Left lobe of liver (tissue), 2 donors: ENCODE measurements at places on chromosomes 1 and 21. TPM values are rescaled to one million over a fixed set of nuclear protein-coding genes. Genes with fewer than 3 reads are reported as not detected.

- no peak for DNase-seq
Observed at GRCh38 chr21:38696579-38696978, 109.2 kb upstream of the ETS2 start.

- DNase-seq = no peak
Observed at GRCh38 chr1:27614043-27614624, 10.2 kb upstream of the AHDC1 start.

DNA sequence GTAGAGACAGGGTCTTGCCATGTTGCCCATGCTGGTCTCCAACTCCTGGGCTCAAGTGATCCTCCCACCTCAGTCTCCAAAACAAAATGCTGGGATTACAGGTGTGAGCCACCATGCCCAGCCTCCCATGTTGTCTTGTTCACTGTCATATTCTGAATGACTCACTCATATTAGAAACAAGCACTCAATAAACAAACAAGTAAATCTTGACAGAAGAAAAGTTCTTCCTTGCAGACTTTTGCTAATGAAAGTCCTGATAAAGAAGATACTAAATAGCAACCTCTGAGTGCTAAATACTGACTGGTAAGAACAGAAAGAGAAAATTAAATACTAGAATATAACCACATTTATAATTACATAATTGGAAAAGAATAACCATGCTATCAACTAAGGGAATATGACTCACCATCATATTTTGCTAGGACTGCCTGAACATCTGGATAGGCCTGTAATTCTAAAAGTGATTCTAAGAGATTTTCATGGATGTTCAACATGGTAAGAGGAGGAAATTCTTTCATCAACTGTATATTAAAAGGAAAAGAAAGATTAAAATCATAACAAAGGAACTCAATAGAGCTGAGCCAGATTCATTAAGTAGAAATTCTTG is 37.3 kb downstream of the ST7L start:
- DNase-seq = no peak

DNA sequence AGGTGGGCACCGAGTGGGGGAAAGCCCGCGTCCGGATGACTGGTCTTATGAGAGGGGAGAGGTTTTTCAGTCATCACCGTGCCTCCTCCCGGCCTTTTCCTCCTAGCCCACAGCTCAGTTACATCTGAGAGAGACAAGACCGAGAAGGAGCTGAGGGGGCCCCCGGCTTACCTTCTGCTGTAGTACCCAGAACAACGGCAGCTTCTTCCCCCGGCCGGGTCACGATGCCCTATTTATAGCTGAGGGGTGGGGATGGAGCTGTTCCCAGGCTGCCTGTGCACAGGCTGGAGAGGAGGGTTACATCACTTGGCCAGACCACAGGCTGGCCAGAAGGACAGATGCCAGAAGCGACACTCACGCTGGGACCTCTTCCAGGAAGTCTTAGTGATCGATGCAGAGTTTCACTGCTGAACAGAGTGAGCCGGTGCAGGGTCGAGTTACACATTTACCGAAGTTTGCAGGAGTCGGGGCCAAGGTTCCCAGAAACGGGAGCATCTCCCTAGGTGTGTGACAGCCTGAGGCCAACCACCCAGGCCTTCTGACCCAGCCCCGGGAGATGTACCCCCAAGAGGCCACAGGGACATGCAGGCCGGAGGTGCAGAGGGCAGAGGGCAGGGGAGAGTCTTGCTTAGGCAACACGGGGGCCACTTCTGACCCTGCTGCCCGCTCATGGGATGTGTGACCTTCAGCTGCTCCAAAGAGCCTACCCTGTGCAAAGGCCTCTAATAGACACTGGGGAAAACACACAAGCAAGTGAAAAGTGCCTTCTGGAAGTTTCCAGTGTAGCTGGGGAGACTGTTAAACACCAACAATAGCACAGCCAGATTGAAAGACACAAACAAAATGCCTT is at the start of gene AGT:
Gene AGT (minus strand): TSS at position 208 of the 850 bp plus-strand sequence. CDS start 3,299 bp downstream, outside the sequence.
- peak; percentile 98 for DNase-seq

DNA sequence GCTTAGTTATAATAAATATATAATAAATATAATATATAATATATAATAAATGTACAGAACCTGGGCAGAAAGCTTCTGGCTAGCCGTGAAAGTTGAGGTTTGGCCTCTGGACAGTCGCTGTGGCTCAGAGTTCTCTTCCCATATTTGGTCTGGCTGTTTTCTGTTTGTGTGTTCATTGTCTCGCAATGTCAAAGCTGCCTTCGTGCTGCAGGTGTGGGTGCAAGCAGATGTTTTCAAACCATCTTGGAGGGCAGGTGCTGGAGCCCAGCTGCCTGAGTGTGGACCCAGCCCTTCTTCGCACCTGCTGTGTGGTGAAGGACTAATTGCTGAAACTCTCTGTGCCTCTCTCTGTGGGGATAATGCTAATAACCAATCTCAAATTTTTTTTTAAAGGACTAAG is 3.6 kb upstream of the CSTB start:
- DNase-seq = no peak

- no peak for DNase-seq
Observed at GRCh38 chr1:56570924-56571372, 8.4 kb downstream of the PLPP3 start.

DNA sequence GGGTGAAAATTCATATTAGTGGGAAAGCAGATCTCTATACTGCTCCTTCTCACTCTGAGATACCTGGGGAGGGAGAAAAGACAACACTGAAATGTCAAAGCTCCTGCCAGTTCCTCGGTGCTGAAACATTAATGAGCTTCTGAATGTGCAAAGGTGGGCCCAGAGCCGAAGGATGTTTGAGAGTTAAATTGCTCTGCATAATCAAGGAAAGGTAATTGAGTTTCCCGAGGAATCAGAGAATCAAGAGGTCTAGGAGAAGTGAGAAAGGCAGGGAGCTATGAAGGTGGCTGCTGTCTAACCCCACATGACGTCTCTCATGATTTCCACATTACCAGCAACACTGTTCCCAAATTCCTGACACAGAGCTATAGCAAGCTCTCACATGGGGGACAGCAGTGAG is 346.7 kb downstream of the SMYD3 start:
- DNase-seq = no peak

DNA sequence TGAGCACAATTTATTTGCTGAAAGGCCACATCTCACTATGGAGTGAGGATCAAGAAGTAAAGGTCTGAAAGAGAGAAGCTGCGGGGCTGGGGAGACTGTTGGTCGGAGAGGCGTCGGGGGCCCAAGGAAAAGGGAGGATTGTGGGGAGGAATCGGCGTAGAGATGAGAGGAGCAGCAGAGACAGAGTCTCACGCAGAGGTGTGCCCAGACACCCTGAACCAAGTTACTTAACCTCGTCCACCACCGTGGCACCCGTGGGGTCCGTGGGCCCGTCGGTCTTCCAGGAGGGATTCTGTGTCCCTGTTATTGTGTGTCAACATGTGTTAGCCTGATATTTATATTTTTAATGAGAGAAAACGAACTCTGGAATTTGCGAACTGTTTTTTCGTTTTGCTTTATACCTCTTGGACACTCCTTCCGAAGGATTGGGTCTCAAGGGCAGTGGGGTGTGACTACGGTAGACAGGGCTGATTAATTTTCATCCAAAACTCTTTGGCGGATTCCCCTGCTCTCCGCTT is 3.8 kb upstream of the NBPF1 start:
- peak; percentile 58 for DNase-seq

DNA sequence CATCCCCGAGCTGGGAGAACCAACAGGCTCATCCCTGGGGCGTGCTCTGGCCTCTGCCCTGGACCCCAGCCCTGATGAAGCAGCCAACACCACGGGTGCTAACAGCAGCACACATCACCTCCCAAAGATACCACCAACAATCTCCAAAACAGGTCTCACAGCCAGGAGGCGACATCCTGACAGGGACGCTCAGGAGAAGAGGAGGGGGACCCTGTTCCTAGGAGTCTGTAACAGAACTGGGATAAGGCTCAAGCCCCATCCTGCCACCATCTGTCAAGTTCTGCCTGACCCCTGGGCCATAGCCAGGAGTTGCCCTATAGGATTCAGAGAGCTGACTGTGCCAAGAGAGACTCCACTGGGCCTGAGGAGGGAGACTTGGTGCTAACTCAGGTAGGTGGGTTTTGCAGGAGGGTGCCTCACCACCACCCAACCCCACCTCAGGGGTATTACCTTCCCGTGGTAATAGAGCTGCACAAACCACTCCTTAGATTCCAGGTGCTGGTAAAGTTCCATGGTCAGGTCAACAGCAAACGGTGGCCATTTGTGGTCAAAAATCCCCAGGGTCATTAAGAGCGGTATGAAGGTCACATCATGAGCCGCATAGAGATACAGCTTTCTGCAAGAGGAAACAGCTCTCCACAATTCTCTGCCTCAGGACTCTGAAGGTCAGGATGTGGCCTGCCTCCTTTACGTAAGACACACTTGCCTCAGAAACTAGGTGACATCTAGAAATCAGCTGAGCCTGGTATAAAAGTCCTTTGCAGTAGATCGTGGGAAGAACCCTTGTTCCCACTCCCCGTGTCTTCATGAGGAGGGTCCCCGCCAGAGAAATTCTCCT is 22.3 kb downstream of the ACP6 start:
- no peak for DNase-seq

GRCh38 chr1:113793878-113794834 is 18.1 kb downstream of the RSBN1 start:
- no peak for DNase-seq

DNA sequence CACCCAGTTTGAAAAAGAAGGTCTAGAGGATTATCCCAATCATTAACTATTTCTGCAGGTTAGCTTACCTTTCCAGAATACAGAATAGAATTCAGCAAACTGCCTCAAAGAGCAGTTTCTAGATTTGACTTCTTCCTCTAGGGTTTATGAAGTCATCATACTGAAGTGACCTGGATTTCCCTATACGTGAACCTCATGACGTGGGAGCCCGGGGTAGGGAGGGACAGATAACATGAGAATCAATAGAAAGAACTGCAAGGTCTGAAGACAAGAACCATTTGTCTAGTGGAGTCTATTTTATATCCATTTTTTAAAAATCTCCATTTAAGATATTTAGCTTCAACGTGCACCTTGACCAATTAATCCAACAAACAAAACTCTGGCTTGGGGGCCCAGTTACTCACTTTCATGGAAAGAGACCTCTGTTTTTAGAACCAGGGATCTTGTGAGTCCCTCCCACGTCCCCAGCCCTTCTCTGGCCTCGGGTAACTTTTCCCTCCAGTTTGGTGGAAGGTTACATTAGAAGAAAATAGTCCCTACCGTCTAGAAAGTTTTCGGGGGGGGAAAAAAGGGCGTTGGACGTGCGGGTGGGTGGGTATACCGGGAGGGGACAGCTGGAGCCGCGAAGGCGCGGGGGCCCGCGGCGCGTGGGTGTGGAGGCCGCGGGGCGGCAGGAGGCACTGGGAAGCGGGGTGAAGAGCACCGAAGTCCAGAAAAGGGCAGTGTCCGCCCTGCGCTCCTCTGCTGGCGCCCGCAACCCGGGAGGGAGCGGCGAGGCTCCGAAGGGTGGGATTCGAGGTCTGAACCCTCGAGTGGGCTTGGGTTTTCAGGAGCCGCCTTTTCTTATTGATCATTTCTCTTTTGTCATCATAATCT is 13.8 kb upstream of the POGZ start:
- peak; percentile 61 for DNase-seq

DNA sequence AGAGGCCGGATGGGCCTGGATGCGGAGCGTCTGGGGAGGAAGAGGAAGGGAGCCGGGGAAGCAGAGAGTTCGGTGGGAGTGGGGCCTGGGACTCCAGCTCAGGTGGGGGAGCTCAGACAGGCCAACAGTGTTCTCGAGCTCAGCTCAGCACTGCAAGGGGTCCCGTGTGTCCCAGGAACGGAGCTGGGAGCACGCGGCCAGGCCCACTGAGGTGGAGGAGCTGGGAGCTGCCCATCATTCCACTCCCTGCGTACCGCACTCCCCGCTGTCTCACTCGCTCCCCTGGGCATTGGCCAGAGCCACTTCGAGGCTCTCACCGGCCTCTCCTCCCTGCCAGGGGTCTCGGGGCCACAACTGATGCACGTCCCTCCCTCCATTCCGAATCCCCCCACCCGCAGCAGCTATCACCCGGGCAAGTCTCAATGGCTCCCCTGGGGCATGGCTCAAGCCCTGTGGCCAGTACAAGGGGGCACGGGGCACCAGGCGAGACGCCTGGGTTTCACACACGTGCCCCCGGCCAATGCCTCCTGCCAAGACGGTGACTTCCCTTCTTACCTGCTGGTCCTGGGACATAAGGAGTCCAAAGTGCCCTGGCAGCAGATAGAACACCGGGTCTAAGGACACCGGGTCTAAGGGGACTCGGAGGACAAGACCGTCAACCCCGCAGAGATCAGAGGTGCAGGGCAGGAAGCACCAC is 30.3 kb upstream of the COL6A2 start:
- no peak for DNase-seq

GRCh38 chr1:224368409-224368808 is 11.7 kb downstream of the CNIH4 start:
- no peak for DNase-seq

DNA sequence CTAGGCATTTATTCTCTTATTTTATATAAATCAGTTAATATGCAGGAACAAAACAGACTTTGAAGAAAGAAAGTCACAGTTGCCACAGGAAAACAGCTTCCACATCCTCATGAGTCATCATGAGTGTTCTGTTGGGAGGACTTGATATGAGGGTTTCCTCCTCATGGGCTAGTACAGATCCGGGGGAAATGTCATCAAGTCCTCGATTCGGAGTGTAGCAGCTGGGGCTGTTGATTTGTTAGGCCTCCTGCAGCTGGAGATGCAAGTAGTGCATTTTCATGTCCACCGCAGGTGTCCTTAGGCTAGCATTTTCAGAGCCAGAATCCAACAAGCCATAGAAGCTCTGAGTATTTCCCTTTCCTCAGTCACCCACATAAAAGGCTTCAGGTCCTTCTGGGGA is 36.7 kb downstream of the ADAM30 start:
- DNase-seq = no peak

- DNase-seq = no peak
Observed at GRCh38 chr1:89198081-89198480, 661 bp downstream of the GBP4 start.

GRCh38 chr1:162421258-162422164 is 9.6 kb upstream of the SH2D1B start:
- no peak for DNase-seq

- no peak for DNase-seq
Observed at GRCh38 chr1:11576109-11576875, 77.9 kb downstream of the FBXO2 start.

- no peak for DNase-seq
Observed at GRCh38 chr1:26092422-26092821, 19.2 kb upstream of the PDIK1L start.

CNKSR1 gene
- total RNA-seq = 0.63 TPM

S100A7A gene
- total RNA-seq = not detected

ATP6V1G3 gene
- not detected for total RNA-seq

ODR4 gene
- 12.3 TPM for total RNA-seq

BSND gene
- total RNA-seq = not detected

WNT2B gene
- 0.40 TPM for total RNA-seq

SPRR2F gene
- total RNA-seq = not detected

CFAP74 gene
- 3.5 TPM for total RNA-seq

UBE4B gene
- total RNA-seq = 21.6 TPM

HAPLN2 gene
- total RNA-seq = not detected

ATG4C gene
- total RNA-seq = 5.3 TPM

CCDC27 gene
- total RNA-seq = not detected

GREM2 gene
- total RNA-seq = 20.1 TPM
